Ovary (tissue), 10 donors: ENCODE measurements at places on chromosomes 12 and 14. TPM values are rescaled to one million over a fixed set of nuclear protein-coding genes. Genes with fewer than 3 reads are reported as not detected.

The CLEC4A gene
- 2.8 TPM for total RNA-seq

The PLEKHG7 gene
- not detected for total RNA-seq

The COX8C gene
- not detected for total RNA-seq

The EMP1 gene
- total RNA-seq: 35.1 TPM

The KRT80 gene
- 13.2 TPM for total RNA-seq

The DAO gene
- not detected for total RNA-seq

The PLA2G1B gene
- total RNA-seq: 17.0 TPM

The SNRNP35 gene
- total RNA-seq: 14.2 TPM

The FSCB gene
- 0.11 TPM for total RNA-seq

The IAPP gene
- total RNA-seq: not detected

The SAMD15 gene
- 1.5 TPM for total RNA-seq

The AHNAK2 gene
- 10.1 TPM for total RNA-seq

The LHX5 gene
- total RNA-seq: not detected

The TMEM229B gene
- 3.5 TPM for total RNA-seq

The HSPA2 gene
- total RNA-seq: 12.9 TPM

The RIMBP2 gene
- 3.5 TPM for total RNA-seq

The KERA gene
- 0.13 TPM for total RNA-seq
